ENCODE measurements at places on chromosomes 12 and 14.

GRCh38 chr12:68335462-68335861 is 3.3 kb upstream of the MDM1 start:
- DNase-seq = no peak

DNA sequence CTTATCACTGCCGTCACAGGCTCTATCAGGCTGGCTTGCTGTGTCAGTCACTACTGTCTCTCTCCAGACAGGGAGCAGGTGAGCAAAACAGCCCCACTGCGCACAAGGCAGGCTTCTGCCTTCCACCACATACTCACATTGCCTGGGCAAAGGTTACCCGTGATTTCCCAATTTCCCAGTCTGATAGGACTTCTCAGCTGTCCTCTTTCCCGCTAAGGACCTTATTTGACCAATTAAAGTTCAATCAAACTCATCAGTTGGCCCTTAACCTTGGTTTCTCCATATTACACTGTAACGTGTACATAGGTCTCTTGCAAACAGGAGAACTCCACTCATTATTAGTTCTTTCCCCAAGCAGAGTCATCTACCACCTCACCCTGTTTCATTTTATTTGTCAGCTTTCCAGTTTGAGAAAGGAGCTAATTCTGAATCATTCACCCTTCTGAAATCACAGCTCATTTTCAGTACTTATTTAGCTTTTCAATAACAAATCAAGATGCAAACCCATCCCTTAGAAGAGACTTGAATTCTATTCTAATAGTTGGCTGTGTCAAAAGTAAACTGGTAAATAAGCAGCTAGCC is 170.8 kb downstream of the ESR2 start:
- no peak for DNase-seq

GRCh38 chr12:93595351-93595750 is 22.9 kb downstream of the SOCS2 start:
- DNase-seq = no peak

DNA sequence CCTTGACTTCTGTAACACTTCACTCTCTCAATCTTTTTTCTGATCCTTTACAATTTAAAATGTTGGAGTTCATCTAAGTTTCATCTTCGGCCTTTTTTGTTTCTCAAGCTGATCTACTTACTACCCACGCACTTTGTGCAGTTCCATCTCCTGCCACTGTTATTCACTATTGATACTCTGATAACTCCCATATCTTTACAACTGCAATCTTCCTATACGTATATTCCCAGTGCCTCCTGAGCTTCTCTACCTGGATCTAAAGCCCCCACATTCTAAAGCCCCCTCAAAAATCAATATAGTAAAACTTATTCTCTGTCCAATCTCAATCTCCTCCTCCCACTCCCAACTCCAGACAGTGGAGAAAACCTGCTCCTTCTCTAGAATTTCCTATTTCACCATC is 5.9 kb downstream of the ATG2B start:
- no peak for DNase-seq

DNA sequence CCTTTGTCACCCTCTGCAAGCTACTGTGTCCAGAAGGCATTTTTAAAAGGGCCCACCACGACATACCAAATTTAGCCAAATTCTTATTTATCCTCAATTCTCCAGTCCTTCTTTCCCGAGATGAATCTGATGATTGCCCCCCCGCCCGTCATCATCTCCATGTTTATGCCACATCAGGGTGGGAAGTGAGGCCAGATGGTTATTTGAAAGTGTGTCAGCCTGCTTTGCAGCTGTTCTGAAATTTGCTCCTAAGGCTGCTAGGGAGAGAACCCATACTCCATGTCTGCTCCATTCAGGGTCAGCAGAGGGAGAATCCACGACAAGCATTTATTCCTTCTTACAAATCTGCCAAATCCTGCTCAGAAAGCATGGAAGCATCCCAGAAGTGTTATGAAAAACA is 337.8 kb downstream of the ADAMTS20 start:
- DNase-seq = no peak

DNA sequence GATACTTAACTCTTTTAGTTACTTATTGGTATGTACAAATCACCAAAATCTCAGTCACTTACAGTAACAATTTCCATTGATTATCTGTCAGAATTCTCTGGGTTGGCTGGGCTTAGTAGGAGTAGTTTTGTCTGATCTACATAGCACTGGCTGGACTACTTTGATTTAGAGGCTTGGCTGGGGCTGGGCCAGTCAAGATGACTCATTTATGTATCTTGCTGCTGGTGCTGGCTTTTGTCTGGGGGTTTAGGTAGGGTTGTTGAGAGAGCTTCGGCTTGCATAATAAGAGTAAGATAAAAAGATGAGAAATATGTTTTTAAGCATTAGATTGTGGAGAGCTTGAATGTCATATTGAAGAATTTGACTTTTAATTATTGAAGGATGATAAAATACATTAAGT is 1093.7 kb downstream of the SLC6A15 start:
- DNase-seq = no peak

- peak; percentile 92 for DNase-seq
Measured at GRCh38 chr12:121795034-121795968, 1.8 kb upstream of the RHOF start.

- DNase-seq = no peak
Measured at GRCh38 chr12:7212678-7213077, 23.2 kb downstream of the PEX5 start.

GRCh38 chr12:78645956-78646355 is 218.6 kb upstream of the SYT1 start:
- DNase-seq = no peak

- no peak for DNase-seq
Measured at GRCh38 chr12:95474660-95474958, 657 bp downstream of the METAP2 start.

DNA sequence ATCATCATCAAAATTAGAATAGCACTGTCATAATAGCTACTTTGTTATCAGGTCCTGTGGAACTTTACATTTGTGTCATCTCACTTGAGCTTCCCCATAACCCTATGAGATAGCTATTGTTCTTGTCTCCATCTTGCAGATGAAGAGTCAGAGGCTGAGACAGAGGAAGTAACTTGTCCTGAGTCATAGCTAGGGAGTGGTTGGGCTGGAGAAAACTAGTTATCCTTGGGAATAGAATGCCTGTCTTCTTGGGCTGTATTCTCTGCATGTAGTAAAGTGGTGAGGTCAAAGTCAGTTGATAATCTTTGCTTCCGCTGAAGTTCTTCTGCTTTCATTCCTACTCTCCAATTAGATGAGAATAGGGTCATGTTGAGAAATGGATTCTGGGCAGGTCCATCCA is 117.0 kb downstream of the SMOC1 start:
- DNase-seq = no peak

DNA sequence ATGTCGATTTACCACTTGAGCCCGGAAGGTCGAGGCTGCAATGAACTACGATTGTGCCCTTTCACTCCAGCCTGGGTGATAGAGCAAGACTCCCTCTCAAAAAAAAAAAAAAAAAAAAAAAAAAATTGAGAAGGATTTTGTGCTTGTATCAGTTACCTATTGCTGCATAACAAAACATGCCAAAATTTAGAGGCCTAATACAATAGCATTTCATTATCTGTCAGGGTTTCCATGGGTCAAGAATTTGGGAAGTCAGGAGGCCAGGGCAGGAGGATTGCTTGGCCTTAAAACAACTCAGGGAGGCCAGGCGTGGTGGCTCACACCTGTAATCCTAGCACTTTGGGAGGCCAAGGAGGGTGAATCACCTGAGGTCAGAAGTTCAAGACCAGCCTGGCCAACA is 4.6 kb upstream of the SLC8B1 start:
- no peak for DNase-seq

- no peak for DNase-seq
Measured at GRCh38 chr14:25551674-25552073, 501.7 kb upstream of the STXBP6 start.

DNA sequence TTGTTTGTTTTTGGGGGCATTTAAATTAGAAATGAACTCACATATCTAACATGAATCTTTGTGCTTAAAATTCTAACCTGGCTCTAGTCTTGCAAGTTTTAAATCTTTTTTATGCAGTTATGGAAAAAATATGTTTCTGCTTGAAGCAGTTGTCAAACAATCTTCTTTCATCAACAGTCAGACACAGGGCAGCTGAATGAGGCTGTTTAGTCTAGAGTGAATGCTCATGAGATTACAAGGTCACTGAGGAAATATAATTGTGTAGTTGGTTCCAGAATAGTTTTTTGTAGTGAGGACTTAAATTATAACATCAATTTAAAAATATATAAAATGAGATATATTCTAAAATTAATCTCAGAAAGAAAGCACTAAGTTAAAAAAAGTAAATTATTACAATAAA is 76.5 kb downstream of the TRMT5 start:
- no peak for DNase-seq

- DNase-seq = no peak
Measured at GRCh38 chr12:4849115-4849541, 60.6 kb upstream of the KCNA1 start.

- no peak for DNase-seq
Measured at GRCh38 chr14:100867631-100868315, 35.7 kb downstream of the RTL1 start.

- DNase-seq = no peak
Measured at GRCh38 chr14:22600027-22600426, 1.9 kb downstream of the ABHD4 start.

DNA sequence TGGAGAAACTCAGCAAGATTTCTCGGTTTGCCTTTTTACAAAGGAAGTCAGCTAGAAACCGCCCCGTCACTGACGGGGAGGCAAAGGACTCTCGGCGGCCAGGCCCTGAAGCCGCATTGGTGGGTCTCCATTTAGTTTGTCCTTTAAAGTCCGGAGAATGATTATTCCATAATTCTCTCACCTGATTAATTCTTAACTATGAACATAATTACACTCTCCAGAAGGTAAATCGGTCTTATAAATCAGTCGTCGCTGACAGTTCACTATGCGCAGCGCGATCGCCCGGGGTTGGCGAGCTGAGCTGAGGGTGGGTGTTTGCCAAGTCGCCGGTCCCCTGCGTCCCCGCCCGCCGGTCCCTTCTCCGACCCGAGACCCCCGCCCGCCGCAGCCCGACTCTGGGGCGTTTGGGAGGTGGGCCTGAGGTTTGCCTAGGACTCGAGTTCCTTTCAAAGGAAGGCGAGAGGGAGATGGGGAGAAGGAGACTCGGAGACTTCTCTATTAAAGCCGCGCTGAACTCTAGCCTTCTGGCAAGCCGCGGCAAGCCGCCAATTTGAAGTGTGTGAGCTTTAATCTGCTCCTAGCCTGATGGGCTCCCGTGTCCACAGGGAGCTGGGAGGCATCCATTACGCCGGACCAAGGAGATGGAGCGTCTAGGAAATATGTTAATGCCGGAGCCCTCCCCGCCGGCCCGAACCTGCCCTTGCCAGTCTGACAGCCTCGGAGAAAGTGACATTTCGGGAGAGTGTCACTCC is 392.9 kb downstream of the NOVA1 start:
- no peak for DNase-seq

GRCh38 chr12:13913371-13913770 is 68.0 kb downstream of the GRIN2B start:
- DNase-seq = no peak

DNA sequence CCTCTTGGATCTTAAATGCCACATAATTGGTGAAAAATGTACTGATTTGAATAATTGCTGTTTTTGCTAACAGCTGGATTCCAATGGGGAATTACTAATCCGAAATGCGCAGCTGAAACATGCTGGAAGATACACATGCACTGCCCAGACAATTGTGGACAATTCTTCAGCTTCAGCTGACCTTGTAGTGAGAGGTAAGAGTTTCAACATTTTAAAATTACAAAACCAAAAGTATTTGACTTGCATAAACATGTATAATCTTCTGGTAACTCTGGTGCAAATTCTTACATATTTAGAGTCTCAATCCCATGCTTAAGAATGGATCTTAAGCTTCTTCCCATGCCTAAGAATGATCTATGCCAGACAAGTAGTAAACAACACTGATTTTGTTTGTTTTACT is 229.1 kb upstream of the PDZRN4 start:
- DNase-seq = no peak

GRCh38 chr14:59633486-59633885 is 56.9 kb upstream of the CCDC175 start:
- DNase-seq = no peak

- no peak for DNase-seq
Measured at GRCh38 chr12:52066346-52067080, 3.3 kb upstream of the ATG101 start.

- DNase-seq = no peak
Measured at GRCh38 chr12:29781188-29781587, 2.6 kb downstream of the TMTC1 start.

GRCh38 chr12:72491426-72491825 is 219.3 kb downstream of the TRHDE start:
- DNase-seq = no peak

GRCh38 chr14:102941419-102942011 is 19.1 kb downstream of the AMN start:
- no peak for DNase-seq

DNA sequence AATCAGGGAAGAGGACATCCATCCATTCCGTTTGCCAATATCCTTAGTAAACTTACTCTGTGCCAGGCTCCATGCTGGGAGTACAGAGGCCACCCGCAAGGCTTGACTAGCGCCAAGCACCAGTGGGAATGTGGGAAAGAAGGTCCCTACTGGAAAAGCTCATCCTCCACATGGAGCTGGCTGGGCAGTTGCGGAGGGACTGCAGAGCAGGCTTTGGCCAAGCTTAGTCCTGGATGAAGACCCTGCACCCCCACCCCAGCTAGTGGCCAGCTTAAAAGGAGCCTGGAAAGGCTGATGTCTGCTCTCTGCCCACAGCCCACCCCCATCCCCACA is 22.4 kb upstream of the EIF2B2 start:
- DNase-seq = no peak

- no peak for DNase-seq
Measured at GRCh38 chr12:49292729-49293055, 2.3 kb upstream of the PRPH start.

GRCh38 chr12:123479442-123480180 is 21.7 kb downstream of the SNRNP35 start:
- no peak for DNase-seq

GRCh38 chr12:130545475-130545874 is 170.6 kb downstream of the RIMBP2 start:
- no peak for DNase-seq

GRCh38 chr14:38021861-38022260 is 185.8 kb upstream of the SSTR1 start:
- DNase-seq = no peak

GRCh38 chr14:75690010-75690409 is 29.0 kb downstream of the TTLL5 start:
- no peak for DNase-seq

GRCh38 chr12:21940549-21941505 is at the start of gene ABCC9:
TSS of gene ABCC9 (minus strand) at chr12:21941426. CDS start at chr12:21936674, 4,752 bp downstream.
- DNase-seq = peak; percentile 39

Measured in activated T-cell treated with anti-CD3 and anti-CD28 coated beads, Interleukin-2, amount 50 U/mL, for 48 hours (primary cell).